ENCODE measurements at places on chromosomes 3 and 15.

DNA sequence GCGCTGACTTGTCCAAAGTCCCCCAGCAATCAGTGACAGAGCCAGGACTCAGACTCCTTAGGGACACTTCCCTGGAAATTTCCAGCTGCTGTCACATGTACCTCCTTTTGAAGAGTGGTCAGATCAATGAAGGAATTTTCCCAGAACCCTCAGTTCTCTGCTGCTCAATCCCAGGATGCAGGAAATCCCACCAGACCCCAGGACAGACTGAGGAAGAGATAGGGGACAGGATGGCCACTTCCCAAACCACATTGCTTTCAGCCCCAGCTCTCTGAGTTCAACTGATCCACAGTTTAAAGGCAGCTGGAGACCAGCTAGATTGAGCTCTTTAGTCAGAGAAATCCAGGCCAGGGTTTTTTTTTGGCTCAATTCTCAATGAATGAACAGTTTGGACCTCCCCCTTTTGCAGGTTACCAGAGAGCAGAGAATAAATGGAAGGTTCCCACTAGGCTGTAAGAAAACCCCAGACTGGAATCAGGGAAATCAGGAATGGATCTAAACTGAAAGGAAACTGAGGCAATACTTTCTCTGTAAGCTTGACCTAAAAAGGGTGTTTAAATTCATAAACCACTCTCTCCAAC lies 1.5 kb downstream of the CYP1A1 start:
- DNase-seq: no peak

GRCh38 chr15:60328852-60329443 lies 68.8 kb downstream of the ANXA2 start:
- DNase-seq: no peak

DNA sequence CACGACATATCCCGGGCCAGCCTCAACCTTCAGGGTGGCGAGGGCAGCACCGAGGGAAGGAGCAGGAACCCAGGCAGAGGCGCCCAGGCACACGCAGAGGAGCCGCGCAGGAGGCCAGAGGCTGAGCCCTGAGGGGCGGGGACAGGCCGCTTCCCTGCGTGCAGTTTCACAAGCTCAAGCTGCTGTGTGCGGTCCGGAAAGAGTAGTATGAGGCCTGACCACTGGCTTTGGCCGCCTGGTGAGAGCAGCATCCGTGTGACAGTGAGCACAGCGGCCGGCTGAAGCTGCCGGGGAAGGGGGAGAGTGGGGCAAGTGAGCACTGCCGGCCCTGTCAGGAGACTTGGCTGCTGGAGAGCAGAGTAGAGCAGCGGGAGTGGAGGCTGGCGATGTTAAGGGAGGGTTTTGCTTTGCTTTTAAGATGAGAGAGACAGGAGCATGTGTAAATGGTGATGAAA lies 8.7 kb downstream of the ZDHHC19 start:
- no peak for DNase-seq

DNA sequence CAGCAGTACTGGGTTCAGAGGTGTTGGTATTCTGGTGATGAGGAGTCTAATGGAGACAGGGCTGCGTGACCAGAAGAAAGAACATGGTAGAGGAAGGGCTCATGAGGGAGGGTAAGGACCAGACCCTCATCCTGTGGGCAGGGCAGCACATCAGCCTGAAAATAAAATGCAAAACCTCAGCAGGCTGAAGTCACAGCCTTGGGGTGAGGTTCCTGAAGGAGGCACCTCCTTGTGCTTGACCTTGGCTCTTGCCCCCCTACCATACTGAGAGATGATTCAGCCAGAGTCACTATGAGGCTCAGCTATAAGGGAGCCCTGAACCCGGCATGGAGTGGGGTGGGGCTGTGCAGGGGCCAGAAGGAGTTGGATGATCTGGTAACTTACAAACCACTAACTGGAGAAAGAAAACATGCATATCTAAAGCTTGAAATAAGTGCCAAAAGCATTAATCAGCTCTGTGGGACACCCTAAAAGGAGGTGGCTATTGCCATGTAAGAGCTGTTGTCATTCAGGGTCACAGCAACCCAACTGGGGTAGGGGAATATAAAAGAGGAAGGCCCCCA lies 60.2 kb downstream of the CORO2B start:
- no peak for DNase-seq

DNA sequence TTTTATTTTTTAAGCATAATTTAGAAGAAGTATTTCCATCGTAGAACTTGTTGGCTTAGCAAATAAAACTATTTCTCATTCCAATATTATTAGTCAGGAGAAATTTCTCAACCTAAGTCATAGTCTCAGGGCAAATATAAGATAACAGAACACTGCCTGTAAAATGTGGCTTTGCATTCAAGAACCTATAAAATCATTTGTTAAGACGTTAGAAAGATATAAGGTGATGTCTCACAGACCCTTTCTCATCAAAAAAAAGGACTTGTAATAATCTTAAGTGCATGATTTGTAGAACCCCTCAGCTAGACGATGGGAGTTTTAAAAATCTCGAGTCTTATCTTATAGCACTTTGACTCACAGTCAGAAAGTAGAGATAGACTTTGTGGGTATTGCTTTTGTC lies 314.7 kb upstream of the CFAP20DC start:
- no peak for DNase-seq

DNA sequence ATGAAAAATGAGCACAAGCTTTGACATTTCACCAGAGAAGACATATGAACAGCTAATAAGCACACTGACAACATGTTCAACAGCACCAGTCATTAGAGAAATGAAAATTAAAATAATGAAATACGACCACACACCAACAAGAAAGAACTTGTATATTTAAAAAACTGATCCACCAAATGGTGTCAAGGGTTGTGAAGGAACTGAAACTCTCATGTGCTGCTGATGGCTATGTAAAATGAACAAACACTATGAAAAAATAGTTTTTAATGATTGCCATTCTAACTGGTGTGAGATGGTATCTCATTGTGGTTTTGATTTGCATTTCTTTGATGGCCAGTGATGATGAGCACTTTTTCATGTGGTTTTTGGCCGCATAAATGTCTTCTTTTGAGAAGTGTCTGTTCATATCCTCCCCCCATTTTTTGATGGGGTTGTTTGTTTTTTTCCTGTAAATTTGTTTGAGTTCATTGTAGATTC lies 193.8 kb downstream of the SCAPER start:
- no peak for DNase-seq

- DNase-seq: no peak
These were observed 37.2 kb downstream of the SSUH2 start for GRCh38 chr3:8607234-8608040.

DNA sequence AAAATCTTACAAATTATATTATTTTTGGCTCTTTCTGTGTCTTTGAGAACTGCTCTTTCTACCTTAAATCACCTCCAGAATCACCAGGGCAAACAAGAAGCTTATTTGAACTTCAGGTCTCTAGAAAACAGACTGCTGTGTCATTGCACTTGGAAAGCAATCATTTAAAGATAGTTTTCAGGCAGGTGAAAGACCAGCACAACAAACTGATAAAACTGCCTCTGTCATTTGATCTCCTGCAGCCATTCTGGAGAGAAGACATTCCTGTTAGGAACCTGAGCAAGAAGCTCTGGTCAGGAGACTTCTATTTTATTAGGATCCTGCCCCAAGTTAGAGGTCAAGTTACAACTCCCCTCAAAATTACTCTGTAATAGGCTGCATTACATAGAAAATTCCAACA lies 50.7 kb upstream of the AP4E1 start:
- DNase-seq: no peak

- DNase-seq: no peak
These were observed 79.0 kb downstream of the RPLP1 start for GRCh38 chr15:69531665-69532027.

- DNase-seq: no peak
These were observed 65.0 kb upstream of the ATP2B2 start for GRCh38 chr3:10570196-10570946.

DNA sequence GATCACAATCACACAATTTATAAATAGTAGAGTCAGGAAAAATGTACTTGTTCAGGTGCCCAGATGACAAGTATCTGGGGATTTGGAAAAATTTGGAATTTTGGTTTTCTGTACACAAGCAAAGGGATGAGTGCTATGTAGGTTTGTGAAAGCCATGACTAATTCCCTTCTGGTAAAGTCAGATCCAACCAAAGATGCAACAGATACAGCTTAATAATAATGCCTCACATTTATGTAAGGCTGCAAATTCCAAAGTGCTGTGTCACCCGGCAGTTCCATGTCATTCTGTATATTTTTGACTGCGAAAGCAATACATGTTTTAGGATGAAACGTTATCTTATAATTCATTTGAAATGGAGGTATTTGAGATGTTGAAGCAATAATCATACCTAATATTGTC lies 102.7 kb upstream of the AGBL1 start:
- DNase-seq: no peak

DNA sequence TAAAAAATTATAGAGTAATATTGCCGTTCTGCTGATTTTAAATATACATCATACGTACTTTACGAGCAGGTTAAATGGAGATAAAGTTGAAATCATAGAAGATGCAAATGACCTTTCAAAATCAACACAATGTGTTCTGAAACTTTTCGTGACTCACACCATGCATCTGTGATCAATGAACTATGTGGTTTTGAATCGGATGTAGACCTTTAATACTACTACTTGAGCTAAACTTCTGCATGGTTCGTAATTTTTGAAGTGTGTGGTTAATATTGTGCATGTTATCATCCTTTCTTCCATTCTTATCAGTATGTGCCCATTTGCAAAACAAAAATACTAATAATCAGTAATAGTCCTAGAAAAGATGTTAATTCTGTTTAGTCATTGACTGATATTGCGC lies 58.9 kb downstream of the GASK1A start:
- no peak for DNase-seq

DNA sequence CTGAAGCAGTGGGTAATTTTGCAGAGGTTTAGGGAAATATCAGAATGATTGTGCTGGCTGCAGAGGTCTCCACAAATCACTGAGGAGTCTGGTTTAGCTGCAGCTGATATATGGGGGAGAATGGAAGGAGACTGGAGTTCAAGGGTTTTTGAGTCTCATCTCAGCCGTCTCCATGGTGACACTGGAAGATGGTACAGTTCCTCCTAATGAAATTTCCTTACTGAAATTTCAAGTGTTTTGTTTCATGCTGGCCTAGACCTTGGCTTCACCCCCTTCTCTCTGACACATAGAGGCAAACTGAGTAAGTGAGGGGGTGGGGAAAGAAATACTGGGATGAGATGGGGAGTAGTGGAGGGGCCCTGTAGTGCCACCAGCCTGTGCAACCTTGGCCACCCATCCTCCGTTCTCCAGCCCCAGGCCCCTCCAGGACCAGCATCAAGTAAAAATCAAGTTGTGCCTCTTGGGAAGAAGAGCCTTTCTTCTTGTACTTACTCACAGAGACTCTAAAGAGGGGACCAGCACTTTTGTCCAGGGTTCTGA lies 17.8 kb upstream of the MORF4L1 start:
- no peak for DNase-seq

DNA sequence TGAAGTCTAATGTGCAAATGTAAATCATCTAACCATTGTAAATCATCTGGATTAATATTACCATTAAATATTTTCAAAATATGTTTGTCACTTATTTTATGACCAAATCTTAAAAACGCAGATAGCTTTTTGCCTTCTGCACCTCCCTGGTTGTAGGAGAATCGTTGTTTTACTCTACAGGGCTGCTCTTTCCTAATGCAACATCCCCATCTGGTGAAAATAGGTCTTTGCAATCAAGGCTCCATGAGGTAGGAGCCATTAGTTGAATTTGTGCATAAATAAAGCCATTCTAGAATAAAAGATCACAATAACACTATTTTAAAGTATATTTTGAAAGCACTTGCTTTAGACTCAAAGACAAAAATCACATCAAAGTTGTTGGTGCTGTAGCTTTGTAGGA lies 535.6 kb upstream of the AGTR1 start:
- no peak for DNase-seq

DNA sequence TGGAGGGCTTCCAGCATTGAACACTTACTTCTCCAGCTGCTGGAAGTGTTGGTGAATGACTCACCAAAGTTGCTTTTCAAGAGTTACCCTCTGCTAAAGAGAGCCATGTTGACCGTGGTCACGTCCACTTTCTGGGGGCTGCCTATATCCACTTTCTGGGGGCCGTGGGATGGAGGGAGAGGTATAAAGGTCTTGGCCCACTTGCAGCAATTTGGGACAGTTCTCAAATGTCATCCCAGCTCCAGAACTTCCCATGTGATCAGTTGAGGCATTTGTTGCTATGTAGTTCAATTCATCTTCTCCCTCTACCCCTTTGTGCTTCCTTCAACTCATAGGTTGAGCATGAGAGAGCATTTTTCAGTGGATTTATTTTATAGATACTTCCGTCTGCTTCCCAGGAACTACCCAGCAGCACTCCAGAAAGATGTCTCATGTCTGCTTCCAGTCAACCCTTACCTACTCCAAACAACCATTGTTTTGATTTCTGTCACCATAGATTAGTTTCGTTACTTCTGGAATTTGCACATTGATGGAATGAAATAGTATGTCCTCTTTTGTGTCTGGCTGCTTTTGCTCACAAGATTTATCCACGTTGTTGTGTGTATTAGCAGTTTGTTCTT lies 130.6 kb downstream of the TCF12 start:
- DNase-seq: no peak

- no peak for DNase-seq
These were observed 3.3 kb upstream of the ADAMTS9 start for GRCh38 chr3:64691051-64691450.

DNA sequence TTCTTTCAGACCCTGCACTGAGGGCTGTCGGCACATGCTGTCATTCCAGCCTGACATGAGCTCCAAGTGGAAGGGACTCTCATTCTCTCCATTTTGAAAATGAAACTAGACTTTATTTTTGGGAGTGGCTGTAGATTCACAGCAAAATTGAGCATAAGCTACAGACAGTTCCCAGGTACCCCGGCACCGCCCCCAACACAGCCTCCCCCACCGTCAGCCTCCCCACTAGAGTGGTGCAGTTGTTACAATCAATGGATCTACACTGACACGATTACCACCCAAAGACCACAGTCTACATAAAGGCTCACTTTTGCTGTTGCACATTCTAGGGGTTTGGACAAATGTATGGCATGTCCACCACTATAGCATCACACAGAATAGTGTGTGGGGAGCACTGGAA lies 29.5 kb upstream of the FGD5 start:
- no peak for DNase-seq

DNA sequence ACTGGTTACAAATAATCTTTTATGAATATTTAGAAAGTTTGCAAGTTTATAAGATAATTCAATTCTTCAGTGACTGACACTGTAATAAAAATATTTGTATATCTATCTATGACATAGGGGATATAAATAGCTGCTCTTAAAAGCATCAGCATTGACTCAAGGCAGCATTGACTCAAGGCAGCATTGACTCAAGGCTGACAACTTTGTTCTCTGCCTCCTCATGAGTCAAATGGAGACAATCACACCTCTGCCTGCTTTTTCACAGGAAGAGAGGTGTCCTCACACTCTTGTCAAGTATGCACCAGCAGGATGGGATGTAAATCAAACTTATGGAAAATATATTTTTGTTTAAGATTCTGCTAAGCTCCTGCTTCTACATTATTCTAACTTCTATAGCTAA lies 1173.1 kb downstream of the NSUN3 start:
- no peak for DNase-seq

DNA sequence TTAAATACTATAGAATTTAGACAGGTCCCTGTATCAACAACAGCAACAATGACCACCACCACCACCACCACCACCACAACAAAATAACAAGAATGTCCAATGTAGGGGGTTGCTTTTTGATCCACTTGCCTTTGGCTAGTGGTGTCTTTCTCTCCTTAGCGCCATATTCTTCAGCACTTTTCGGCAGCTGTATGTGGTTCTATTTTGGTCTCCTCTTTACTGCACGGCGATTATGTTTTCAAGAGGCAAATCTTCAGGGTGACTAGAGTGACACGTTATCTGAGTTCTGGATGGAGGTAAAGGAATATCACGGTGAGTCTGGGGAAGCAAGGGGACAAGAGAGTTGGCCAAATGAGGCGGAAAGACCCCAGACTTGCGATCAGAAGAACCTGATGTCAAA lies 56.1 kb downstream of the ST6GAL1 start:
- no peak for DNase-seq

Measured in activated CD8-positive, alpha-beta memory T cell treated with anti-CD3 and anti-CD28 coated beads for 1 hour (primary cell).